Amniotic stem cell (primary cell): ENCODE measurements at places on chromosomes 3 and 15.

GRCh38 chr3:143849854-143850549 lies 1.7 kb upstream of the SLC9A9 start:
- peak; percentile 53 for DNase-seq

- peak; percentile 40 for DNase-seq
Measured at GRCh38 chr15:80317389-80318182, 65.6 kb upstream of the CTXND1 start.

- no peak for DNase-seq
Measured at GRCh38 chr3:110686701-110687100, 384.9 kb upstream of the NECTIN3 start.

GRCh38 chr3:106728315-106729098 lies 648.7 kb upstream of the CCDC54 start:
- DNase-seq = peak; percentile 79

DNA sequence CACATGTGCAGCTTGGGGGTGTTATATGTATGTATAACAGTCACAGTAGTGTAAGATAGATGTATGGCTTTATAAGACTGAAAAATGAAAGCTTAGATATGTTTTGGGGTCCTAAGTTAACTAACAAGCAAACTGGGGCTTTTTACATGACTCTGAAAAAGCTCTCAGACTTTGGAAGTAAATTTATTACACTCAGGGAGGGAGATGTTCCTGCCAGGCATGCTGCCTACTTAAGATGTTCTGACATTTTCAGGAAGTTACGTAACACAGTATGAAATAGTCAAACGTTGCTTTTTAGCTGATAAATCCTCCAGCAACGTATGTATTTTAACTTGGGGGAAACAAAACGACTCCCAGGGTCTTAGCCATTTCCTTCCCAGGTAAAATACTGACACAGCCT lies 1.7 kb upstream of the IFT57 start:
- DNase-seq = no peak

- DNase-seq = no peak
Measured at GRCh38 chr3:124584552-124585391, 145.5 kb upstream of the UMPS start.

GRCh38 chr3:16177962-16178627 lies 3.6 kb downstream of the GALNT15 start:
- no peak for DNase-seq

DNA sequence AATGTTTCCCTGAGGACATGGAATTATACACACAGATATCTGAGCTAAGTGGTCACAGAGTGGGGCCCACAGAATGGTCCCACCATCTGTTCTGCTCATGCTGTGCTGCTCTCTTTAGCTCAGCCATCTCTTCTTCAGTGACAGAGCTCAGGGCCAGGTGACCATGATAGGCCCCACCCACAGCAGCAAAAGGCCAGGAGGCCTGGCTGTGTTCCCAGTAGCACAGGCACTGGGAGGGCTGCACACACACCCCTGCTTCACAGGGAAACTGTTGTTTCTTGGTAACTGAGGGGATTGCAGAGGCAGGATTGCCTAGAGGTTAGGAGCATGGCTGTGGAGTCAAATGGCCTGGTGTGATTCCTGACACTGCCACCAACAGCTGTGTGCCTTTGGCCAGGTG lies 4.8 kb upstream of the FBXW12 start:
- no peak for DNase-seq

DNA sequence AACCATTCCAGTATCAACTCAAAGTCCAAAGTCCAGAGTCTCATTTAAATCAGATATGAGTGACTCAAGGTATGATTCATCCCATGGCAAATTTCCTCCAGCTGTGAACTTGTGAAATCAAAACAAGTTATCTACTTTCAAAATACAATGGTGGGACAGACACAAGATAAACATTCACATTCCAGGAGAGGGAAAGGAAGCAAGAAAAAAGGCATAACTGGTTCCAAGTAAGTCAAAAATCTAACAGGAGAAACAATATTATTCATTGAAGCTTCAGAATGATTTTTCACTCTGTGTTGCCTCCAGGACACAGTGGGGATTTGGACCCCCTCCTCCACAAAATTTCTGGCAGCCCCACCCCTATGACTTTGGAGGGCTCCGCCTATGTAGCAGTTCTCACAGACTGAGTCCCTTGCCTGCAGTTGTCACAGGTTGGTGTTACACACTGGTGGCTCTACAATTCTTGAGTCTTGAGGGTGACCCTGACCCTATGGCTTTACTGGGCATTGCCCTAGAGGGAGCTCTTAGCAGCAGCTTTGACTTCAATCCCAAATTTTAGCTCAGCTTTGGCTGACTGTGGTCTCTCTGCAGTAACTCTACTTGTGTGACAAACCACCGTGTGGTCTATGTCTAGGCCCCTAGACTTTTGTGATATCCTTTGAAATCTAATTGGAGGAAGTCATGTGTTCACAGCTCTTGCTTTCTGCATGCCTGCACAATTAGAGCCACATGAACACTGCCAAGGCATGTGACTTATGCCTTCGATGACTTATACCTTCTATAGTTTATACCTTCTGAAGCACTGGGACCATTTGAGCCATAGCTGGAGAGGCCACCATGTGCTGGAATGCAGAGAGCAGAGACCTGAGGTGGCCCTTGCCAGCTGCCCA lies 644.2 kb downstream of the GRM7 start:
- DNase-seq = no peak

- no peak for DNase-seq
Measured at GRCh38 chr15:80789296-80789695, 10.1 kb downstream of the CEMIP start.

- DNase-seq = no peak
Measured at GRCh38 chr15:100994597-100995446, 75.7 kb downstream of the LRRK1 start.

GRCh38 chr15:96209285-96209735 lies 121.2 kb upstream of the NR2F2 start:
- no peak for DNase-seq

DNA sequence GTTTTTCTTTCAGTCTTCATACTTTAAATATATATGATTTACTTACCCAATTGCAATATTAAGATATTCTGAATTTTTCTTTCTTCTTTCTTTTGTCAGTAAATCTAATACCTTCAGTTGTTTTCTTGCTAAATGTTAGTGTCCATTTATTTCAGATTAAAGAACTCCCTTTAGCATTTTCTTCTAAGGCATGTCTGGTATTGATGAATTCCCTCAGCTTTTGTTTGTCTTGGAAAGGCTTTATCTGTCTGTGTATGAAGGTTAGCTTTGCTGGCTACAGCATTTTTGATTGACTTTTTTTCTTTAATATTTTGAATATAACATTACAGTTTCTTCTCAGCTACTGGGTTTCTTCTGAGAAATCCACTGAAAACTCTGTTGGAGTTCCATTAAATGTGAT lies 64.0 kb upstream of the PLSCR4 start:
- no peak for DNase-seq

- DNase-seq = no peak
Measured at GRCh38 chr3:161939918-161940620, 443.5 kb downstream of the OTOL1 start.

DNA sequence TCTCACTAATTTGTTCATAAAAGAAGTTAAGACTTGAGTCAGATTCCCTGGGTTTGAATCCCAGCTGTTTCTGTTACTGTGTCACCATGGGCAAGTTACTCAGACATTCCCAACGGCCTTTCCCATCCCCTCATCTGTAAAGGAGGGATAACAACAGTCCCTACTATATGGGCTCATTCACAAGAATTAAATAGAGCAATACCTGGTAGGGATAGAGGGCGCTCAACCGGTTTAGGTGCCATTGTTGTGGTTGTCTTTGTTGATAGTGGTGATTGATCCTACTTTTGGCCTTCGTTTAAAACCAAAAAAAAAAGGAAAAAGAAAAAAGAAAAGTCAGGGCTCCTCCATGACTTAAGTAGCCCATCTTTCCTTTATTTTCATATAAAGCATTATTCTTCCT lies 563.1 kb downstream of the GRM7 start:
- DNase-seq = no peak

- peak; percentile 95 for DNase-seq
Measured at GRCh38 chr15:60371175-60372051, 26.4 kb downstream of the ANXA2 start.

- no peak for DNase-seq
Measured at GRCh38 chr15:99616129-99616528, 50.3 kb downstream of the MEF2A start.

DNA sequence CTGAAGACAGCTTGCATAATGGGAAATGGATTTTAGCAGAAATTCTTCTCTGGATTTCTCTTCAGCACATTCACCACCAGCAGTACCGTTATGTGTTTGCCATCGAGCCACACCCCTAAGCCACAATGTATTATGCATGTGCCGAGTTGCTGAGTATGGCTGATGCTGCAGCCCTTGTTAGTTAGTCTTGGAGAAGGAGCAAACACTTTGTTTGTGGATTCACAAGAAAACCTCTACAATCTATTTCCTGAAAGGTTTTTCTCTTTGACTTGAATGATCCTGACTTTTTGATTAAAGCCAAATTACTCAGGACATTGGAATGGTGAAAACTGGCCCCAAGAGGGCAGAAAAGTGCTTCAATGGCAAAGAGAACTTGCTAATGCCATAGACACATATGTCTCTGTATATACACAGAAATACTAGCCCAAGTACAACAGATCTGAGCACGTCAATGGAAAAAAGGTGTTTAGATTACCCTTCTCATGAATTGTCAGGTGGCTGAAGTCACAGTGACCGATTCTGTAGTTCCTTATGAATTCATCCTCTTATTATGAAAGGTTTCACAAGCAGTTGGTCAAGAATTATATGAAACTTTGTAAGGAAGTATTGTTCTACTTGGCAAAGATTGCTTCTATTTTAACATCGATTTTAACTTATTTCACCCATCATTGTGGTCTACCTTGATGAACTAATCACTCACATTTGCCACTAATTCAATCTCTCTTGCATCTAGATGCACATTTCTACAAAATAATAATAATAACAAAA lies 103.0 kb downstream of the P3H2 start:
- peak; percentile 26 for DNase-seq

GRCh38 chr3:71421820-71422566 lies 161.5 kb downstream of the FOXP1 start:
- no peak for DNase-seq

DNA sequence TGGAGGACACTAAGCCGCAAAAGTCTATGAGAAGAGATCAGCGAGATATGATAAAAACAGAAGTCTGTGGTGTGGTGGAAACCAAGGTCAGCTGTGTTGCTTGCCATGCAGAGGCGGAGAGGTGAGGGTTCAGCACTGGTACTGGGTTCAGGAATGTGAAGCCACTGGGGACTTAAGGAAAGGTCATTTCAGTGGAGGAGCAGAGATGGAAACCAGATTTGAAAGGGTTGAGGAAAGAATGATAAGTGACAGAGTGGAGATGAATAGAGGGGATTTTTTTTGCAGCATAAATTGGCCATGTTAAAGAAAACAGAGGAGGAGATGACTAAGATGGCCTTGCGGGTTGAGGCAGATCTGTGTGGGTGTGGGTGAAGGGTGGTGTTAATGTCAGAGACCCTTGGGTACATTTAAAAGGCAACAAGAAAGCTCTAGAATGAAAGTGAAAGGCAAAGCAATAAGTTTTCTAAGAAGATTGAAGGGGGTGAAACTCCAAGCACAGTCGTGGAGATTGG lies 265.5 kb downstream of the ADAMTSL3 start:
- no peak for DNase-seq

GRCh38 chr3:59310736-59311135 lies 260.9 kb upstream of the CFAP20DC start:
- no peak for DNase-seq

GRCh38 chr3:179018808-179019207 lies 52.8 kb downstream of the ZMAT3 start:
- no peak for DNase-seq

- DNase-seq = peak; percentile 5
Measured at GRCh38 chr3:179027326-179027900, 44.2 kb downstream of the ZMAT3 start.

DNA sequence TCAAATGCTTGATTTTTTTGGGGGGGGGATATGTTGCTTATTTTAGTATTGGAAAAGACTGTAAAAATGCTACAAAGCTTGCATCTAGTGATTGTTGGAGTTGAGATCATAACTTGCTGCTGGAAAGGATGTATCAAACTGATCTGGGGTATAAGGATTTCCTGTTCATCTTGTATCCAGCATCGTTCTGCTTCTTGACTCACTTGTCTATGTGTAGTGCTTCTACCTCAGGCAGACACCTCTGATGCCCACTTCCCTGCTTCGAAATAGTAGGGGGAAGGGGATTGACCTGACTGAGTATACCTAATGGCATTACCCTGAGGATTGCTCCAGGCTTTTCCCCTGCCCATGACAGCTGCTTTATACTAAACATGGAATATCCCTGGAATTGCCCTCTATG lies 42.7 kb downstream of the STT3B start:
- DNase-seq = no peak

GRCh38 chr15:69869881-69870505 lies 227.7 kb downstream of the TLE3 start:
- DNase-seq = no peak

DNA sequence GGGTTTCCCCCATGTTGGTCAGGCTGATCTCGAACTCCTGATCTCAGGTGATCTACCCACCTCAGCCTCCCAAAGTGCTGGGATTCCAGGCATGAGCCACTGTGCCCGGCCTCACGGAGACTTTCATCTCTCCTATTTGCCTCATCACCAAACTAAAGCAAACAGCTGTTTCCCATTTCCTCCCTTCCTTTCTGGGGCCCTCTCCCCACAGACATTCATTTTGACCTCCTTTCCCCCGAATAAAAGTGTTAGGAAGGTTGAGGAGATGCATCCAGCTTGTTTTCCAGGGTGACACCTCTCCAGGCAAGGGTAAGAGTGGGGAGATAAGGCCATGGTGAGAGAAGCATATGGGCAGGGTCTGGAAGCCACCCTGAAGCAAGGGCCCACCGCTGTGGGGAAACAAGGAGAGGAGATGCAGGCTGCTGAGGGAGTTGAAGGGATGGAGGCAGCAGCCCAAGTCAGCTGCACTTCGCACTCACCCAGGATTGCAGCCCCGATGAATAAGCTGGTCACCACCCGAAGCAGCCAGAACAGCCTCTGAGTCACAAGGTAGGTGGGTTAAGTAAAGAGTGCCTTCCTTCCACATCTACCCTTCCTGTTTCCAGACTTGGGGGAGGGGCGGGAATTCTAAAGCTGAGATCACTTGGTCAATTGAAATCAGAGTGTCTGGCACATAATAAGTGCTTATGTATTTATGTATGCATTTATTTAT lies 7.7 kb downstream of the DUOXA2 start:
- peak; percentile 58 for DNase-seq

DNA sequence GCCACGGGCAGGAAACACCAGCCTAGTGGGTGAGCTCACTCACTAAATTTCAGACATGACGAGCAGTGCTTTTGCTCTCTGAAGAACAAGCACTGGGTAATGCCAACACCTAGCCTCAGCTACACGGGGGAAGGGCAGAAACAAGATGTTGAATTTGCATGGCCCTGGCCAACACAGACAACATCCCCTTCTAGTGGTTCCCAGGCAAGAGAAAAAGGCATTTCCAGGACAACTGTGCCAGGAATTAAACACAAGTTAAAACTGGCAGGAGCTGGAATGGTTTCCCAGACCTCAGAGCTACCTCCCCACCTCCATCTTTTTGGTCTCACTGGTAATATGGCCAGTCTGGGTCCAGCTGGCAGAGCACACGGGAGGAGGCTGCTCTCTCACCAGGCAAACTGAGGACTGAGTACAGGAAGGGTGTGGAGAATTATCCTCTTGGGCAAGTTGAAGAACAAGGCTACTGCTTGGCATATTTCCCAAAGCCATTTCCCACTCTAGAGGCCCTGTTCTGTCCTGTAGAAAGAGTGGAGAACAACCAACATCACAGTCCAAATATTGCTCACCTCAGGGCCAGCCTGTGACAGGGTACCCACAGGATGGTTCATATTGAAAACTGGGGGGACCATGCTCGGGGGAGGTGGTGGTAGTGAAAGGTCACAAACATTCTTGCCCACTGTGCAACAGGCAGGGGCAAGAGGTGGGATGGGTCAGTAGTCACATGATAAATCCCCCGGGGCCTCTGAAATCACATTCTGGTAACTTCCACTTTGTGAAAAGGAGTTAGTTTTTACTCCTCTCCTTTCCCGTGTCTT lies 26.5 kb downstream of the TSPAN3 start:
- no peak for DNase-seq
